ENCODE measurements at places on chromosomes 12 and 14.

DNA sequence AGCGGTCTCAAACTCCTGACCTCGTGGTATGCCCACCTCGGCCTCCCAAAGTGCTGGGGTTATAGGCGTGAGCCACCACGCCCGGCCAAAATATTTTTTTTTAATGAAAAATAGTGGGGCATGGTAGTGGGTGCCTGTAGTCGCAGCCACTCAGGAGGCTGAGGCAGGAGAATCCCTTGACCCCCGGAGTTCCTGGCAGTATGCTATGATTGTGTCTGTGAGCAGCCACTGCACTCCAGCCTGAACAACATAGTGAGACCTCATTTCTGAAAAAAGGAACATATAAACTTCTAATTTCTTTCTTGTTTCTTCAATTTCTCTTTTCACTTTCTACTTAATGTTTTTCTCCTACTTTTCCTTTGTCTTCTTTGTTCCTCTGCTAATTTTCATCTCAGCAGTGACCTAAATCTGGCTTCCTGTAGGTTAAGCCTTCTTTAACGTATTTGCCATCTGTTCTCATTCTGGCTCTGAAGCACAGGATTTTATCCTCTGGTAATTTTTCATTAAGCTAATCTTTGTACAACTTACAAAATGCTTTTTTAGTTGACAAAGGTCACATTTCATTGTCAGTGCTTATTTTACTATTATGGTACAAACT, 4.5 kb upstream of the RPGRIP1 start:
- DNase-seq = no peak

DNA sequence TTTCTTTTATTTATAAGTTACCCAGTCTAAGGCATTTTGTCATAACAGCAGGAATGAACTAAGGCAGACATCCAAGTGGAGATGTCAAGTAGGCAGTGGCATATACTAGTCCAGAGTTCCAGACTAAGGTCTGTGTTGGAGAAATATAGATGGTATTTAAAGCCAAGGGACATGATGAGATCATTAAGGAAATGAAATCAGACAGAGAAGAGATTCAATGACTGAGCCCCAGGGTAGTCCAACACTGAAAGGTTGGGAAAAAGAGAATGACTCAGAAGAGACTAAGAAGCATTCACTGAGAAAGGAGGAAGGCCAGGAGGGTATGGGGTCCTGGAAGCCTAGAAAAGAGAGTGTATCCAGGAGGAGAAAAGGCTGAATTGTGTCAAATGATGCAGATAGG, 442.2 kb upstream of the CCDC196 start:
- DNase-seq = no peak

DNA sequence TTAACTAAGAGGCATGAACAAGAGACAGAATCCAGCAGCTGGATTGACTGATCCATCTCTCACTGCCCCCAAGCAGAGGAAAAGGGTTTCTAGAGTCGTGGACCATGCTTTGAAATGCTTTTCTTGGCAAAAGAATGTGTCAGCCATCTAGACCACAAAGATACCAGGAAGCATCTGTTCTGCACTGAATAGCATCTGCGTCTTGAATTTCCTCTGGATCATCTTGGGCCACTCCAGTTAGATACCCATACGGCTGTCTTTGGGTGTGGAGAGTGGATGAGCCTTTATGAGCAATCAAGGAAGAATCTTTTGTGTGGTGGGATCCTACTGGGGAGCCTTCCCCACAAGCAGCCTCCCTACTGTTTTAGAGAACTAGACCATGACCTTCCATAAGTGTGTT, 16.0 kb upstream of the RFX4 start:
- DNase-seq = no peak

- DNase-seq = no peak
These were observed 231.9 kb downstream of the GLT1D1 start for GRCh38 chr12:129084875-129085826.

- DNase-seq = no peak
These were observed 13.3 kb downstream of the KIF26A start for GRCh38 chr14:104151566-104152245.

- DNase-seq = no peak
These were observed 517.6 kb upstream of the TMEM132C start for GRCh38 chr12:127749416-127749815.

DNA sequence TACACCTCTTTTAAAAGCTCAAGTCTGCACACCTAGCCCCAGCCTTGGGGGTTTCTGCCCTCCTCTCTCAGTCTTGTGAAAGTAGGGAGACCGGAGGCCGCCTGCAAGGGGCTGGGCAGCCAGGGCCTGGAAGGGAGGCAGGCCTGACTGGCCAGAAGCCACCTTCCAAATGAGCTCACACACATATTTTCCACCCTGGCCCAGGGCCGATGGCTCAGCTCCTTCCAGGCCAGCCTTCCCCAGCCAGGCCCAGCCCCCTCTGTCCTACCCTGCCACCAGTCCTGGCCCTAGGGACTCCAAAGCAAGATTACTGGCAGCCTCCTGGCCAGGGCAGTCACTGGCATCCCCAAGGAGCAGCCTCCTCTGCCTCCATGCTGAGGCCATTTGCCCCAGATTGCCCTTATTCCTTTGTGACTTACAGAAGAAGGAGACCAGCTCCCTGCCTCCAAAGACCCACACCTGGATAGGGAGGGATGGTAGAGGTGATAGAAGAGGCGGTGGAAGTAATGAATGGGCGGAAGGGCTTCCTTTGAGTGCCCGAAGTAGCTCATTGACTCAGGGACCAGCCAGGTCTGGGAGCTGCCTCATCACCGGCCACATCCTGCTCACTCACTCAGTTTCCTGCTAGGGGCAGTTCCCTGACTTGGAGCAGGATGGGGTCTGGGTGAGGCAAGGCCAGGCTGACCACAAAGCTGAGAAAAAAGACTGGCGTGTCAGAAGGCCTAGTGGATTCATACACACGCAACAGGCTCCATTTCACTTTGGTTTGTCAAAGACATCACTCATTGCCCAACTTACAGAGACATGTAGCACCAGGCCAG, 14.8 kb downstream of the MMP14 start:
- no peak for DNase-seq

- no peak for DNase-seq
These were observed 42.9 kb downstream of the FLRT2 start for GRCh38 chr14:85572845-85573244.

DNA sequence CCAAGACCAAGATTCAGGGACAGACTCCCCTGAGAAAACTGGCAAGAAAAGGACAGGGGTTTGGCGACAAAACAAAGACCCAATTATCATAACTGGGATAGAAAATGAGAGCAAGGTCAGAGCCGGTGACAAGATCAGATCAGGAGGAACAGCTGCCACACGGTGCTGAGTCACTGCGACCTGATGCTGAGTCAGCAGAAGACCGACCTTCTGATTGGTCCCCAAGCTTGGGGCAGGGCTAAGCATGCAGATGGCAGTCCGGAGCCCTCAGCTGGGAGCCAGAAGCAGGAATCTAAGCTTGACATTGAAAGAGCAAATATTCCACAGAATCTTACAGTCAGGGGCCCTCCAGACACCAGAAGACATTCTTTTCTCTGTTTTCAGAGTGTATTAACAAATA, 19.1 kb upstream of the ARMH4 start:
- peak; percentile 15 for DNase-seq

- no peak for DNase-seq
These were observed 42.2 kb downstream of the UBR7 start for GRCh38 chr14:93249128-93249831.

GRCh38 chr12:88437226-88437625, 143.0 kb downstream of the KITLG start:
- DNase-seq = no peak

DNA sequence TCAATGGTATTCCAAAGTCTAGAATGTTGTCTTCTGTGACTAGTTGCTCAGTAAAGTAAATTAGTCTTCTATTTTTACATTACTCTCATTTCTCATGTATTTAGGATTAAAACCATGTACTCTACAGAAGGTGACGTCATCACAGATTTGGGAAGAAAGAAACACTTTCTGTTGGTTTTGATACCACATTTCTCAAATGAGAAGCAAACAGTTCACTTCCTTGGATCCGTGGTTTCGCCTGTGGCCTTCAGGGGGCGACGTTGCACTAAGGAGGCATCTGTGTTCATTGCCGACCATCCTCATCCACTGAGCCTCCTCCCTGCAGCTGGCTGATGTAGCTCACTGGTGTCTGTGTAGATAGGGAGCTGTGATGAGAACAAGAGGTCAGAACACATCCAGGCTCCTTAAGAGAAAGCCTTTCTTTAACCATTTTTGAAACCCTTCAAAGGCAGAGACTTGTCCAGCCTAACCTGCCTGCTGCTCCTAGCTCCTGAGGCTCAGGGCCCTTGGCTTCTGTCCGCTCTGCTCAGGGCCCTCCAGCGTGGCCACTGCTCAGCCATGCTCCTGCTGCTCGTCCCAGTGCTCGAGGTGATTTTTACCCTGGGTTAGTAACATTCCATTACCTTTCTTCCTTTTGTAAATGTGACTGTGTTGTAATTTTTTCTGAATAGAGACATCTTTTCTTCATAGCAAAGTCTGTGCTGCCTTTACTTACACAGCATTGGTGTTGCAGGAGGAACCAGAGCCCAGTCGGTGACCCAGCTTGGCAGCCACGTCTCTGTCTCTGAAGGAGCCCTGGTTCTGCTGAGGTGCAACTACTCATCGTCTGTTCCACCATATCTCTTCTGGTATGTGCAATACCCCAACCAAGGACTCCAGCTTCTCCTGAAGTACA, 220.6 kb upstream of the OR4E1 start:
- peak; percentile 26 for DNase-seq

DNA sequence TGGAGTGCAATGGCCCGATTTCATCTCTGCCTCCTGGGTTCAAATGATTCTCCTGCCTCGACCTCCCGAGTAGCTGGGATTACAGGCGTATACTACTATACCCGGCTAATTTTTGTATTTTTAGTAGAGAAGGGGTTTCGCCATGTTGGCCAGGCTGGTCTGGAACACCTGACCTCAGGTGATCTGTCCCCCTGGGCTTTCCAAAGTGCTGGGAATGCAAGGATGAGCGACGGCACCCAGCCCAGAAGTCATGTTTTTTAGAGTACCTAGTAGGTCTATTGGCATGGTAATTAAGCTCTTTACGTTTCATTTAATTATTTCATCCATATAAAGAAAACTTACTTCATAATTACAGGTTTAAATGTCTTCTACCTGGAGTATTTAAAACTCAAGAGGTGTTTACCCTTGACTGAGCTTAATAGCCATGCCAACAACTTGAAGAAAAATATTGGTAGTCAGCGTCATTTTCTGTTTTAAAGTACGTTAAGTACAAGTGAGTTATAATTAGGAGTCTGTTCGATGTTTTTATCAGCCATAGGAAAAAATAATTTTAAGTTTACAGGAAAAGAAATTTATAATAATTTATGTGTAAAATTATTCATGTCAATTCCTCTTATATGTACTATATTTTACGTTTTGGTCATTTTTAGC, 4.0 kb downstream of the TMPO start:
- DNase-seq = no peak

- DNase-seq = no peak
These were observed 39.4 kb downstream of the STAB2 start for GRCh38 chr12:103626498-103626897.

DNA sequence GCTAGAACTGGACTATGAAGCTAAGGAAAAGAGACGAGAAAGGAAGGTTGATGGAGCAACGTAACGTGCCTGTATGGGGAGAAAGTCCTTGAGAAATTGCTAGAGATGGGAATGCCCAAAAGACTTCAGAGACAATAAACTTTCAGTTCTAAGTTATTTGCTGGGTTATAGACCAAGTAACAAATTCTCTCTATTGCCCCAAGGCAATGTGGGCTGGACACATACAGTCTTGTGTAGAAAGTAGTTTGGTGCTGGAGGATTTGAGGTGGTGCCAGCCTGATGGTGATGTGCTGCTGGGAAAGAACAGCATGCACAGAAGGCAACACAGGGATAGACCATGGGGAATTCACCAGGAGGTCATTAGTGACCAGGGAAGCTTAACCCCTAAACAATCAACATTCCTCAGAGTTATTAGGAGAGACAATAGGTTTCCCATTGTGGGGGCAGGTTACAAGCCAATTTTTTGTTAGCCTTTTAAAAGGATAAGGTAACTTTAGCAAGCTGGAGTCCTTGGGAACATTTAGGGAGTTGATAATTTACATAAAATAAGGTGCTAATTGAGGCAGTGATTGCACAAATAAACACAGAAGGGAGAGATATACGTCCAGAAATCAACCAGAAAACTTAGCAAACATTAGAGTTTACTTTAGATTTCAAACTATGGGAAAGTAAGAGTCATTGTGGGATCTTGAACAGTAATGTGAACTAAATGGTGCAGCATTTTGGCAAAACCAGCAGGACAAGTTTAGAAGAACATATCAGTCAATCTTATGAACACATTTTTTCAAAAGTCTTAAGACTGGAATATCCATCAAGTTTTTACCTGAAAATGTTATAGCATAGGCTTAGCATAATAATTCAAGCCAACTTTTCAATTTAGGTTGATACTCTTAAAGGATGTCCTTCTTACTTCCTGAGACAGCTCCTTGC, 61.4 kb downstream of the LMNTD1 start:
- DNase-seq = no peak

- no peak for DNase-seq
These were observed 8.6 kb downstream of the SLC25A29 start for GRCh38 chr14:100297320-100298300.

- DNase-seq = no peak
These were observed 16.2 kb upstream of the ARF6 start for GRCh38 chr14:49876563-49877127.

- DNase-seq = no peak
These were observed 75.4 kb downstream of the IFT81 start for GRCh38 chr12:110199339-110200123.

DNA sequence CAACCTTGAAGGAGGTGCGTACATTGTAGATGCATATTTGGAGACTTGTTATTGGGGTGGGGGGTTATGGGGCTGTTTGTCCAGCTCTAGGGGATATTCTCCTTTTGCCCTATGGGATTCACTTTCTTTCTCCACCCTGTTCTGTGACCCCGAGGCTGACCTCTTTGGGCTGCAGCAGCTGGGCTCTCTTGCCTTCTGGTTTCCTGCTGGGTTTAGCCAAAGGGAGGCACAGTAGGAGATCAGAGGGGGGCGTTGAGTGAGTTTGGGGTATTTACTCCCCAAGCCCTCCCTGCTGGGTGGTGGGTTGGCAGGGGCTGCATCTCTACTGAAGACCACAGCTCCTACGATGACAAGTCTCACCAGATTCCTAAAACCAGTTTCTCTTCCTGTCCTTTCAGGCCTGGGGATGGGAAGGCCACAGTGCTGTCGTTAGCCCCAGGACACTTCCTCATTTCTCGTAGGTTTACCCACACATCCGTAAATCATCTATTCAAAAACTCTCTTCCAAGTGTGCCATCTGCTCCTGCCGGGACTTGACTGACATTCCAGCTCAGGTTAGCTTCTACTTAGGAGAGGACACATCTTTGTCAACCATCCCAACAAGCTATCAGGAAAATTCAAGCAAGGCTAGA, 127.1 kb downstream of the TMEM30B start:
- DNase-seq = no peak

- no peak for DNase-seq
These were observed 52.9 kb downstream of the PEBP1 start for GRCh38 chr12:118188690-118189371.

GRCh38 chr14:101472518-101472849, 88.8 kb upstream of the DIO3 start:
- DNase-seq = no peak

DNA sequence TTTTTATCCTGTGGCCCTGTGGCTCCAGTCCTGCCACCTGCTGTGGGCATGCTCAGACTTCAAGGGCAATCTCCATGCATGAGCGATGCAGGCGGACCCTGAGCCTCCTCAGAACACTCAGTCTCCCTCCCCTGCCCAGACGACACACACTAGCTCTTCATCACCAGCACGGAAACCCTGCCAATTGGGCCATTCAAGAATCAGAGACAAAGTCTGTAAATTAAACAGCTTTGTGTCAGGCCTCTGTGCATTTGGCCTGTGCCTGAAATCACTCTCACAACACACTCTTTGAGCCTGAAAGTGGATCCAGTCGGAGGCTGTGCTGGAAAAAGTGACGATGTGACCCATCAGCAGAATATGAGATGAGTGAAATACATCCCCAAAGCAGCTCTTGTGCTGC, 12.5 kb downstream of the POU6F1 start:
- DNase-seq = no peak

Measured in stimulated activated CD8-positive, alpha-beta memory T cell treated with anti-CD3 and anti-CD28 coated beads, Interleukin-7, amount 100 ng/mL, for 4 hours (primary cell).